ENCODE measurements at places on chromosomes 3 and 15.

- no peak for DNase-seq
Observed at GRCh38 chr3:133563186-133563591, 10.3 kb upstream of the CDV3 start.

GRCh38 chr15:63504247-63504978 is at the start of gene USP3:
TSS of gene USP3 (plus strand) at chr15:63504593. CDS start at chr15:63504740, 147 bp downstream.
- DNase-seq: peak; percentile 94

DNA sequence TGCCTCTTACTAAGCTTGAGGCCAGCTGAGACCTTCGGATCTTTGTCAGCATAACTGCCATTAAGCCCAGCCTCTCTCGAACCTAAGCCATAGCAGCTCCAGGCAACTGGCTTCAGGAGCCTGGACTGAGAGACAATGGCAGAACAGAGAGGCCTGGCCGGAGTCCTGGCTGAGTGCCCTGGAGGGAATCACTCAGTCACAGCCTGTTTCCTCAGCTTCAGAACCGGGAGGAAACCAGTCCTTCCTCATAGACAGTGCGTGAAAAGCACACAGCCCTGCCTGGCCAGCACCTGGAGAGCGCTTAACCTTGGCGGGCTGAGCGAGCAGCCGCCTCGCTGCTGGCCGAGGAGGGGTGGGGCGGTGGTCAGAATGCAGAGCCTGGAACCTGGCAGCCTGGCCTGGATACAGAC is 21.6 kb downstream of the RNU5B-1 start:
- DNase-seq: no peak

GRCh38 chr3:27767000-27767399 is 44.9 kb upstream of the EOMES start:
- no peak for DNase-seq

DNA sequence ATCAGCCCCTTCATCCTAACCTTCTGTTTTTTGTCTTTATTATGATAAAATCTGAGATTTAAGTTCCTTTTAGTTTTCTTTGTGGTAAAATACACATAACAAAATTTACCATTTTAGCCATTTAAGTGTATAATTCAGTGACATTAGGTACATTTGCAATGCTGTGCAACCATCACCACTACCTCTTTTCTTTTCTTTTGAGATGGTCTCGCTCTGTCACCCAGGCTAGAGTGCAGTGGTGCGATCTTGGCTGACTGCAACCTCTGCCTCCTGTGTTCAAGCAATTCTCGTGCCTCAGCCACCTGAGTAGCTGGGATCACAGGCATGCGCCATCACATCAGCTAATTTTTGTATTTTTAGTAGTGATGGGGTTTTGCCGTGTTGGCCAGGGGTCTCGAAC is 6.2 kb upstream of the RAB11A start:
- no peak for DNase-seq

Measured in naive thymus-derived CD4-positive, alpha-beta T cell (primary cell).